HCT116 (cell line): ENCODE measurements at places on chromosomes 12 and 14.
A peak's percentile ranks its signal among the peaks of the same experiment; 100 is the strongest.

GRCh38 chr12:58812214-58812613, 108.1 kb downstream of the LRIG3 start:
- H3K36me3 ChIP-seq: no peaks in the 10 kb centered on the region
- peaks cover 11% of the 10 kb centered on the region; the same call in 1 of the 2 replicates for H3K27me3 ChIP-seq
- no peak for DNase-seq
- H3K27ac ChIP-seq: no peak overlapping the region
- no peaks in the 10 kb centered on the region for H3K4me1 ChIP-seq

- peaks cover 7% of the 10 kb centered on the region for H3K4me1 ChIP-seq
- no peaks in the 10 kb centered on the region for H3K36me3 ChIP-seq
- peak overlapping the region; percentile 80 for H3K4me3 ChIP-seq
- no peaks in the 10 kb centered on the region for H3K27me3 ChIP-seq
- no peak for DNase-seq
These were observed 708 bp downstream of the FAR2 start for GRCh38 chr12:29149691-29150281.

DNA sequence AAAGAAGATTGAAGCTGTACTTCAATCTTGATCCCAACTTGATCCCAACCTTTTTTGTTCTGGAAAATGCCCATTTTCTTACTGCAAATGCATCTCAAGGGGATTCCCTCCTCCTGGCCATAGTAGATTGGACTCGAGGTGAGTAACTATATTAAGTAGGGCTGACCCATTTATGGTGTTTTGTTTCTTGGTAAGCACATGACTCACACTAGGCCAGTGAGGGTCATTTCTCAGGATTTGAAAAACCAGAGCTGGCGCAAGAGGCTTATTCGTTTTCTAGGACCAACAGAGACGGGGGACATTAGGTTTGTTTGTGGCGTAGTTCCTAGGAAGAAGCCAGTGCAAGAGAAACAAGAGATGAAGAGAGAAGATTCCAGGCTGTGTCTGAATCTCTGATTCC, 51.4 kb downstream of the MRPL42 start:
- no peak overlapping the region for H3K27ac ChIP-seq
- H3K4me3 ChIP-seq: no peak overlapping the region
- H3K27me3 ChIP-seq: no peaks in the 10 kb centered on the region
- H3K4me1 ChIP-seq: no peaks in the 10 kb centered on the region
- H3K36me3 ChIP-seq: no peaks in the 10 kb centered on the region
- no peak for DNase-seq

DNA sequence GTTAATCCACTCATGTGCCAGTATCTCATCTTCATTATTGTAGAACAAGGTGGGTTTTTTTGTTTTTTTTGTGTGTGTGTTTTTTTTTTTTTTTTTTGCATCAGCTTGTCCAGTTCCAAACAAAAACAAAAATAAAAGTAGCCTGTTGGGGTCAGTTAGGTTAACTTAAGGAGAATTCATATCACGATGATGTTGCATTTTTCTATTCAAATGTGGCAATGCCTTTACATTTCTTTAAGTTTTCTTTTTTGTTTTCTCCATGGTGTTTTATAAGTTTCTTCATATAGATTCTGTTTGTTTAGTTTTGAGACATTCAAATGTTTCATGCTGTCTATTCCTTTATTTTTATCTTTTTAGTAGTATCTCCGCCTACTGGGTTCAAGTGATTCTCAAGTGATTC, 16.2 kb upstream of the CATSPERB start:
- no peak overlapping the region for H3K27ac ChIP-seq
- no peak for DNase-seq
- H3K36me3 ChIP-seq: no peaks in the 10 kb centered on the region
- H3K4me3 ChIP-seq: no peak overlapping the region
- no peaks in the 10 kb centered on the region for H3K27me3 ChIP-seq

DNA sequence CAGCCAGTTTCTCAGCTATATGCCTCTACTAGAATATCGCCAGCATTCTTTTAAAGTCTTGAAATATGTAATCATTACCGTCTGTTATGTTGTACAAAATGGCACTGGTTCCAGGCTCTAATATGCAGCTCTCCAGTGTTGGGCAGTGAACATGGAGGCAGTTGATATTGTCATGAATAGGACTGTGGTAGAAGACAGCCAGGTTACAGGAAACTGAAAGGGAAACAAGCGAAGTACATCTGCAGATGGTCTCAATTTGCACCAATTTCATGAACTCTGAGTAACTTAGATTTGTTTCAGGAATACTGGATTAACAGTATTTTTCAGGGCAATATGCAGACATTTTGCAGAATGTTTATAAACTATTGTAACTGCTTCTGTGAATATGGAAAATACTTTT, 13.4 kb upstream of the KLHL42 start:
- H3K27me3 ChIP-seq: no peaks in the 10 kb centered on the region
- H3K4me3 ChIP-seq: no peak overlapping the region
- DNase-seq: no peak

GRCh38 chr14:73173092-73173735, 36.9 kb downstream of the PSEN1 start:
- no peak overlapping the region for H3K27ac ChIP-seq
- H3K27me3 ChIP-seq: no peaks in the 10 kb centered on the region
- H3K36me3 ChIP-seq: peaks cover 27% of the 10 kb centered on the region
- H3K4me3 ChIP-seq: no peak overlapping the region
- peak; percentile 31 for DNase-seq
- H3K4me1 ChIP-seq: no peaks in the 10 kb centered on the region

- no peak overlapping the region for H3K4me3 ChIP-seq
- no peaks in the 10 kb centered on the region for H3K36me3 ChIP-seq
- peaks cover 32% of the 10 kb centered on the region for H3K4me1 ChIP-seq
- H3K27ac ChIP-seq: no peak overlapping the region; the same call in 1 of the 2 replicates
These were observed 113.3 kb downstream of the CALM1 start for GRCh38 chr14:90510159-90510558.

- no peaks in the 10 kb centered on the region for H3K36me3 ChIP-seq
- DNase-seq: no peak
These were observed 97.0 kb downstream of the DPF3 start for GRCh38 chr14:72796935-72797334.

DNA sequence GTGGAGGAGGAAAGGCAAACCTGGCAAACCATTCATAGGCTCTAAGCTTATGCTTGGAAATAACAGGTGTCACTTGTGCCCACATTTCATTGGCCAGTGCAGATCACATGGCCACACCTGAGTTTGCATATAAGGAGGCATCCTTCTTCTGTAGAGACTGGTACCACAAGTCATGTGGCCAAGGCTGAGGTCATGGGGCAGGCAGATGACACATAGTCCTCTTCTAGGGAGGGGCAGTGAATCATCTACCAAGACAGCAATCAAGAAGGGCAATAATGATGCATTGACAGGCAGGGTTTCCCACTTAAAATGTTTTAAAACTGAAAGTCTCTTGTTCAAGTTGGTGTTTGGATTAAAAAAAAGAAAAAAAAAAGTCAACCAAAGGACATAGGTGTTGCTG, 77.3 kb downstream of the DAAM1 start:
- DNase-seq: no peak
- H3K36me3 ChIP-seq: no peaks in the 10 kb centered on the region
- no peaks in the 10 kb centered on the region for H3K27me3 ChIP-seq
- no peak overlapping the region for H3K27ac ChIP-seq

GRCh38 chr12:26282339-26282940, 87.1 kb downstream of the SSPN start:
- no peak overlapping the region for H3K4me3 ChIP-seq
- H3K27ac ChIP-seq: no peak overlapping the region
- no peak for DNase-seq
- H3K4me1 ChIP-seq: no peaks in the 10 kb centered on the region
- H3K36me3 ChIP-seq: no peaks in the 10 kb centered on the region

- no peaks in the 10 kb centered on the region for H3K36me3 ChIP-seq
- no peak for DNase-seq
- no peaks in the 10 kb centered on the region for H3K27me3 ChIP-seq
- no peak overlapping the region for H3K27ac ChIP-seq
- no peak overlapping the region for H3K4me3 ChIP-seq
These were observed 4.4 kb downstream of the TULP3 start for GRCh38 chr12:2895051-2895451.

- H3K27ac ChIP-seq: no peak overlapping the region
- no peak for DNase-seq
- H3K27me3 ChIP-seq: no peaks in the 10 kb centered on the region
- no peaks in the 10 kb centered on the region; the same call in 1 of the 2 replicates for H3K4me1 ChIP-seq
These were observed 72.8 kb upstream of the IFNG-AS1 start for GRCh38 chr12:67916266-67916970.

GRCh38 chr12:34379142-34379541, 356.8 kb downstream of the ALG10 start:
- no peaks in the 10 kb centered on the region for H3K27me3 ChIP-seq
- no peaks in the 10 kb centered on the region for H3K4me1 ChIP-seq
- no peaks in the 10 kb centered on the region for H3K36me3 ChIP-seq
- no peak overlapping the region for H3K27ac ChIP-seq
- no peak for DNase-seq
- no peak overlapping the region for H3K4me3 ChIP-seq

GRCh38 chr14:77691259-77691658, 16.6 kb downstream of the ALKBH1 start:
- no peak overlapping the region for H3K27ac ChIP-seq
- DNase-seq: no peak
- H3K4me3 ChIP-seq: no peak overlapping the region
- peaks cover 13% of the 10 kb centered on the region for H3K36me3 ChIP-seq
- no peaks in the 10 kb centered on the region for H3K4me1 ChIP-seq

- peak overlapping the region; percentile 78 for H3K4me3 ChIP-seq
- peak overlapping the region; percentile 52; the same call in 1 of the 2 replicates for H3K27ac ChIP-seq
- H3K27me3 ChIP-seq: no peaks in the 10 kb centered on the region
- H3K36me3 ChIP-seq: no peaks in the 10 kb centered on the region
- H3K4me1 ChIP-seq: peaks cover 5% of the 10 kb centered on the region; the same call in 1 of the 2 replicates
These were observed 852 bp downstream of the COX16 start for GRCh38 chr14:70358631-70359030.

- DNase-seq: no peak
- H3K27me3 ChIP-seq: no peaks in the 10 kb centered on the region
- H3K36me3 ChIP-seq: no peaks in the 10 kb centered on the region
These were observed 691 bp downstream of the ZFYVE26 start for GRCh38 chr14:67815573-67816225.

DNA sequence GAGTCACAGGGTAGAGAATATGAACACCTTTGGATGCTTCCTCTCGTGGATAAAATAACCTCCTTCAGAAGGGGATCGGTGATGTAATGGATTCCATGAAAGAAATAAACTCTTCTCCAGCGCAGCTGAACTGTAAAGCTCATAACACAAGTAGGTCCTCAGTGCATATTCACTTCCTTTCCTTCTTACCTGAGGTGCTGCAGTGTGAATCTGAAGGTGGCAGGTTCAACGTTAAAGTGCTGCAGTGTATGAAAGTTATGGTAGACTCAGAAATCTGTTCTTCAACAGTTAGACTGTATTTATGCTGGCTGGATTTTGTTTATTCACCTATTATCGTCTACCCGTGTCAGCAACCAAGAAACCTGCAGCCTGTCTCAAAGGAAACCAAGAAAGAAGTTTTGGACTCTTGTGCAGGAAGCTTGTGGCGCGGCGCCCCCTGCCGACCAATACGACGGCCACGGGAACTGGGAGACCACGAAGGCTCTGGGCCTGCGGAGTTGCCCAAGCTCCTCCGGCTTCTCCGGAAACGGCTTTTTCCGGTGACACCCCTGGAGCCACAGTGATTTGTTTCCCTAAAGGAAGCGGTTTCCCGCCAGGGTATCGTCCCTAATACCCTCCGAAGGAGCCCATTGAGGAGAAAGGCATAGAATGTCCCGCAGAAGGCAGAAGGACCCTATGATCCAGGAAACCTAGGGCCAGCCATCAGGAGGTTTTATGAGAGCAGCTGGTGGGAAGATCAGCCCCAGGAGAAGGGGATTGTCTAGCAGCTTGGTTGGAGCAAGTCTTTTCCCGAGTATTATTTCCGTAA, 17.6 kb upstream of the RNASE3 start:
- H3K27ac ChIP-seq: peak overlapping the region; percentile 18
- H3K36me3 ChIP-seq: no peaks in the 10 kb centered on the region
- peak overlapping the region; percentile 47 for H3K4me3 ChIP-seq
- H3K4me1 ChIP-seq: peaks cover 14% of the 10 kb centered on the region
- DNase-seq: peak; percentile 79

DNA sequence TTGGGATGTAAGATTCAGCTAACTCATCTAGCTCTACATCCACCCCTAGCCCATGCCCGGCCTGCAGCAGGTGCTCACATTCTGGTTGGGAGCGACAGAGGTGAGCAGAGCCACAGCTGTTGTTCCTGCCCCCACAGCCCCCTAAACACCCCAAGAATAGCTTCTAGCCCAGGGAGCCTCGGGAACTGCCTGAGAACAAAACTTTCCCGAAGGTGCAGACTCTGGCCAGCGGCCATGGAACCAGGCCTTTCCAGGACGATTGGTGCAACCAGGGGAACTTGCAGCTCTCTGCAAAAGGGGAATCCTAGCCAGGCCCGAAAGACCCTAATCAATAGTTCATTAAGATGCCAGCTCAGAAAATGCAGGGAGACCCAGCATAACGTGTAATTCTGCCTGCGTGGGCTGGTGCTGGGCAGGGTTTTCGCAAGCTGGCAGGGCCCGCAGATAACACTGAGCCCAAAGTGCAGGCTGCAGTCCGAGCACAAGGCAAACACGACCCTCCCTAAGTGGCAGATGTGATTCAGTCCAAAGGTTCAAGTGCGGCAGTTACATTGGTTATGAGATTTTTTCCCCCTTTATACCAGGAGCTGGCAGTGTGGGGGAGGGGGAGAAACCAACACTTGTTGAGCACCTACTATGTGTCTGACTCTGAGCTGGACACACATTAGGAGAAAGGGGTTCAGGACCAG, 122.5 kb upstream of the MAP1LC3B2 start:
- DNase-seq: no peak
- H3K4me3 ChIP-seq: no peak overlapping the region
- no peak overlapping the region for H3K27ac ChIP-seq

DNA sequence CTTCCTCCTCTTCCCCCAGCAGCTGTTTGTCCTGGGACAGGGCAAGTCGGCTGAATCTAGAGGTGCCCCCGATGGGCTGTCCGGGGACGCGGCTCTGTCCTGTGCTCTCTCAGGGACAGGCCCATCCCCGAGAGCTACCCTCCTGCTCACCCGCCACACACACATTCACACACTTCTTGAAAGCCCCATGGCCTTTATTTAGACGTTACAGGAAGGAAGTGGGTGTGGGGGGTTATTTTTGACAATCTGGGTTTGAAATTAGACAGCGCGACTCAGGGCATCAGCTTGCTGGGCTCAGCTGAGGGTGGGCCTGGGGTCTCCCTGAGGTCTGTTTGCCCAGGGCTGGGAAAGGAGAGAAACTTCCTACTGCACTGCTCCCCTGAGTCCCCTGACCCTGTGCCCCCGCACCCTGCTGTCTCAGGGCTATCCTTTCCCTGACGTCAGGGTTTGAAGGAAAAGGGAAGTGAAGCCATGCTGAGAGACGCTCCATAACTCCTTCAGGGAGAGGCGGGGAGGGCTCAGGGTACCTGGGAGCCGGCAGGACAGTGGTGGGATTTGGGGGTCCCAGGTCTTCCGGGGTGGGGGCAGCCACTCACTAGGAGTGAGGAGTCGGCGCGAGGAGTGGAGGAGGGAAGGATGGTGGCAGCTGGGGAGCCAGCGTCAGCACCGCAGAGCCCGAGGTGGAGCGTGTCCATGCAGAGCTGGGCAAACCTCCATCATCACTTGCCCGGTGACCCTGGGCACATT, 8.1 kb downstream of the PTPN6 start:
- H3K4me3 ChIP-seq: no peak overlapping the region
- DNase-seq: no peak
- H3K36me3 ChIP-seq: no peaks in the 10 kb centered on the region; the same call in 1 of the 2 replicates
- H3K27ac ChIP-seq: no peak overlapping the region

- H3K27ac ChIP-seq: no peak overlapping the region
- DNase-seq: no peak
- no peak overlapping the region for H3K4me3 ChIP-seq
- H3K27me3 ChIP-seq: no peaks in the 10 kb centered on the region
- peaks cover 23% of the 10 kb centered on the region for H3K4me1 ChIP-seq
These were observed 134.8 kb upstream of the HMGA2 start for GRCh38 chr12:65689508-65689907.

GRCh38 chr12:53191096-53191884, 10.6 kb upstream of the CSAD start:
- peaks cover 4% of the 10 kb centered on the region; the same call in 1 of the 2 replicates for H3K4me1 ChIP-seq
- peaks cover 16% of the 10 kb centered on the region for H3K36me3 ChIP-seq
- no peak overlapping the region for H3K4me3 ChIP-seq
- no peak overlapping the region for H3K27ac ChIP-seq
